Activated gamma-delta T cell treated with anti-CD3 and anti-CD28 coated beads, Interleukin-2, amount 50 U/mL, for 16 hours (primary cell): ENCODE measurements at places on chromosomes 7 and 10.

GRCh38 chr7:101950450-101951119 is 133.2 kb downstream of the CUX1 start:
- no peak for DNase-seq

GRCh38 chr10:26311383-26311940 is 94.9 kb downstream of the GAD2 start:
- DNase-seq, result no peak

GRCh38 chr7:40843338-40843985 is 708.7 kb downstream of the SUGCT start:
- DNase-seq, result no peak

DNA sequence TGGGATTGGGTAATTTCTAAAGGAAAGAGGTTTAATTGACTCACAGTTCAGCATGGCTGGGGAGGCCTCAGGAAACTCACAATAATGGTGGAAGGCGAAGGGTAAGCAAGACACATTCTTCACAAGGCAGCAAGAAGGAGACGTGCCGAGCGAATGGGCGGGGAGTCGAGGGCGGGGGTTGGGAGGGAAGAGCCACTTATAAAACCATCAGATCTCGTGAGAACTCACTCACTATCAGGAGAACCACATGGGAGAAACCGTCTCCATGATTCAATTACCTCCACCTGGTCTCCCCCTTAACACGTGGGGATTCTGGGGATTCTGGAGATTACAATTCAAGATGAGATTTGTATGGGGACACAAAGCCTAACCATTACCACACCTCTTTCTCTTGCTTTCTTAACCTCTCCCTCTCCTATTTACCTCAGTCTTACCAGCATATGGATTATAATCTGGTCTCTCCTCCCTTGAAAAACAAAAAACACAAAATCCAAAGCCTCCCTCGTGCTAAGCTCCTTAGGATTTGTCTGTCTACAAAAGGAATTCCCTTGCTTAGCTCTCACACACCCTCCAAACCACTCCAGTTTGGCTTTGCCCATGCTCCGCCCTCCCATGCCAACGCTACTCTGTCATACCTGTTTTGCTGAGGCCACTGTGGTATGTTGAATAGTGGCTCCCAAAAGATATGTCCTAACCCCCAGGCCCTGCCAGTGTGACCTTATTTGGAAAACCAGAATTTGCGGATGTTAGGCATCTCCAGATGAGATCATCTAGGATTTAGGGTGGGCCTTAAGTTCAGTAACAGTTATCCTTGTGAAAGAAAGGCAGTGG is 19.6 kb upstream of the EFCAB10 start:
- DNase-seq, result no peak

DNA sequence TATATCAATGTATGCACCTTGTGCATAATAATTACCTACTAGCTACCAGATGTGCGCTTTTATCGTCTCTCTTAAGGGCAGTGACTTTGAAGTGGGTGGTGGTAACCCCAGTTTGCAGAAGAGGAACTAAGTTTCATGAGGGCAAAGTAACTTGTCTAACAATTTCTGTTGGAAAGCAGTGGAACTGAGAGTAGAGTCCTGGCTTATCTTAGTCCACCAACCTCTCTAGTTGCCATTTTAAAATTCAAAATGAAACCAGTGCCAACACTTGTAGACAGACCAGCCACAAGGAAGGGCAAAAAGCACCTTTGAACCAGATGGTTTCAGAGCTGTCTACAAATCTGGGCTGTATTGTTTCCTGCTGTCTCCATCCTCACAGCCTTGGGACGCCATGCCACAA is 32.0 kb upstream of the RBM20 start:
- DNase-seq, result no peak

DNA sequence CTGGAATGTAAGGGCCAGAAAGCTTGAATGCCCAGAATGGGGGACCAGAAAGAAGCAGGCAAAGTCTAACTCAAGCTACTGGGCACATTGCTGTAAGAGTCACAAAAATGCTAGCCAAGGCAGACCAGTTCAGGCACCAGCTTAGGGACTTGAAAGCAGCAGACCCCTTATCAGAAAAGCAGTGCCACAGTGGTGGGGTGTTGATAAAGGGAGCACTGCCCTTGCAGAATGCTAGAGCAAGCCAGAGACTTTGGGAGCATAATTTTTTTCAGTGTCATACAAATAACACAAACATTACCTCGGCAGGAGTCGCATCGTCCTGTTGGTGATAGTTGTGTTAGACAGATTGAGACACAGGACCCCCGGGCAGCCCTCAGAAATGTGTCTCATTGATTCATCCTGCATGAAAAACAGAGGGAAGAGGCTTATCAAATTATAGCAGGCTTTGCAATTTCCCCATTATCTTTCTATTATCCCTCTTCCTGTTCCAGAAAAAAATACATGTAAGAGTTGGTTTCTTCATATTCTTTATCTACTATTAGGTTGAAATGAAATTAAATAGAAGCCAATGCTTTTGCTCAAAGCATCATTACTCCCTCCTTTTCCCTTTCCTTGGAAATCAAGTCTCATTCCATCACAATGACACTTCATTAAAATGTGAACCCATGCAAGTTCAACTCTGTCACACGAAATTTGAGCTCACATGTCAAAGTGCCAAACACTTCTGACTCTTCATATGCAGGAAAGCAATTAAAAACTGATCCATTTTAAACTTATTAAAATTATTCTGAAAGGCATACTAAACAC is 13.4 kb downstream of the LRRC17 start:
- no peak for DNase-seq

- no peak for DNase-seq
These were observed 4.2 kb upstream of the RPEL1 start for GRCh38 chr10:103241262-103242011.

DNA sequence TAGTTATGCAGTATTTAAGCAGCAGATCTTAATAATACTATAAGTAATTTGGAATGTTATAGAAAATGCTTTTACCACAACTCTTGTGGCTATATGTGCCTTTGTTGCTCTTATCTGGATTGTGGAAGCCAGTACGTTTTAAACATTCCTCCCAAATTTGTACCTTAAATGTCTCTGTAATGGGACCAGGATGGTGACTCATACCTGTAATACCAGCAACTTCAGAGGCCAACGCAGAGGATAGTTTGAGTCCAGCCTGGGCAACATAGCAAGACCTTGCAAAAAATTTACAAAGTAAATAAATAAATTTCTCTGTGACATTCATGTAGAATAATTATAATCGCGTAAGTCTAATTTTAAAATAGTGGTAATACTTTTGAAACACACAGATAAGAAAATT is 283.1 kb downstream of the POM121L12 start:
- no peak for DNase-seq

- no peak for DNase-seq
These were observed 87.0 kb downstream of the IPMK start for GRCh38 chr10:58180666-58181065.

- no peak for DNase-seq
These were observed 25.6 kb downstream of the ANKMY2 start for GRCh38 chr7:16619979-16620408.

DNA sequence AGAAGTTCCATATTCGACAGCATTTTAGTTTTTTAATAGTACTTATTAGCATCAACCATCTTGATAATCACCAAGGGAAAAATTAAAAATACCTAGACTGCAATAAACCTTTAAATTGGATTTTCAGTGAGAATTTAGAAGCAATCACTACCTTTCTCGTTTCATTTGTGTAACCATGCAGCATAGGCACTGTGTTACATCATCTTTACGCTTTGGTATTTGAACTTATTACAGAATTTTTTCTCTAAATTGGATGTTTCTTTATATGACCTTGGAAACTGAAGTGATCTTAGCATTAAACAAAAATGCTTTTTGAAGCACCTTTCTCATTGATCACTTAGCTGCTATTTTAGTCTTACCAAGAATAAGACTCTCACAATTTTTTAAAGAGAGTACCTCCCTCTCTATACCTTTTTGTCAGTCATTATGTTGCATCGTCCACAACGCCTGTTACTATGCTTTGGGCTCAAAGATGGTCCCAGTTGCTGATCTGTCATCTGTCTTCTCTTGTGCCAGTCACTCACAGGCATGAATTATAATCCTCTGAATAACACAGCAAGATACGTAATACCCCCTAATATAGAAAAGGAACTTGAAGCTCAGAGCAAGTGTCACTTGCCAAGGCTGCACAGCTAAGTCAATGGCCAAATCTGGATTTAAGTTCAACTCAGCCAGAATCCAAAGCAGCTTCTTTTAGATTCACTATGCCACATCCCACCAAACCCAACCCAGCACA is 19.6 kb upstream of the ASCC1 start:
- no peak for DNase-seq

GRCh38 chr7:106560482-106560881 is 100.5 kb downstream of the CCDC71L start:
- DNase-seq, result no peak

GRCh38 chr7:124813994-124814798 is 48.6 kb upstream of the GPR37 start:
- no peak for DNase-seq

- DNase-seq, result no peak
These were observed 180.2 kb upstream of the FZD1 start for GRCh38 chr7:91083855-91084644.

- DNase-seq, result peak; percentile 42
These were observed 27.1 kb downstream of the TNRC18 start for GRCh38 chr7:5396542-5396941.

- DNase-seq, result no peak
These were observed 16.0 kb downstream of the SAMD8 start for GRCh38 chr10:75127471-75127870.

- DNase-seq, result no peak
These were observed 187.4 kb upstream of the TMEM72 start for GRCh38 chr10:44723619-44724325.

GRCh38 chr7:135326636-135327280 is 93.1 kb downstream of the STRA8 start:
- no peak for DNase-seq

DNA sequence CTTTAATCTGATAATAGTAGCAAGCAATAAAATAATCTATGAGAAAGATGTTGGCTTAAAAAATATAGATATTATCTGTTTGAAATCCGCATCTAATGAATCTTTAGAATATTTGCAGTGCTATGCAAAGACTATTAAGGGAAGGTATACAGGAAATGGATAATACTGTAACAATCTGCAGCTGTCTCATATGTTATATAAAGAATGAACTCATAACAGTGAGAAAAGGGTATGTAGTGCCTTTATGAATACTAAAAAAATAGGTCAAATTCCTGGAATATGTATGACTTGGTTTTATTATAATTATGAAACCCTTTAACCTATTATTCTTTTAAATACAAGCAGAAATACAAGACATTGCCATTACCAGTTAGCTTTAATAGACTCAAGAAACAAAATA is 105.1 kb upstream of the GPR22 start:
- DNase-seq, result no peak

DNA sequence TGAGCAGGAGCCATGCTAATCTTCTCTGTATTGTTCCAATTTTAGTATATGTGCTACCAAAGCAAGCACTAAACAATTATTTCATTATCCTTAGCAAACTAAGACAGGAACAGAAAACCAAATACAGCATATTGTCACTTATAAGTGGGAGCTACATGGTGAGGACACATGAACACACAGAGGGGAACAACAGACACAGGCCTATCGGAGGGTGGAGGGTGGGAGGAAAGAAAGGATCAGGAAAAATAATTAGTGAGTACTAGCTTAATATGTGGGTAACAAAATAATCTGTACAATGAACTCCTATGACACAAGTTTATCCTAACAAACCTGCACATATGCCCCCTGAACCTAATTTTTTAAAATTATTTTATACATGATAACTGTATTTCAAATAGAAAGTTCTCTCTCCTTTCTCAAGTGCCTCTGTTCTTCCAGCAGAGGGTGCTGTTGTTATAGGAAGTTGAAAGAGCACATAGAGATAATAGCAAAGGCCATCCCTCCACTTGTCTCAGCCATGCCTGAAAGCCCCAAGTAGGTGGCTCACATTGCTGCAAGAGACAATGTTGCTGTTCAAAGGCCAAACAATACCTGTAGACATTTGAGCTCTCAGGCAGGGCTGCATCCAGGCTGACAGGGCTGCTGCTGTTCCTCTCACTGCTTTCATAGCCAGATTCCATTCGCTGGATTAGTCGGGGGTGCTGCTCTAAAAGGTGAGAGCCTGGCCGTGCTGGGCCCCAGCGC is 33.4 kb upstream of the PPP3CB start:
- peak; percentile 22 for DNase-seq

DNA sequence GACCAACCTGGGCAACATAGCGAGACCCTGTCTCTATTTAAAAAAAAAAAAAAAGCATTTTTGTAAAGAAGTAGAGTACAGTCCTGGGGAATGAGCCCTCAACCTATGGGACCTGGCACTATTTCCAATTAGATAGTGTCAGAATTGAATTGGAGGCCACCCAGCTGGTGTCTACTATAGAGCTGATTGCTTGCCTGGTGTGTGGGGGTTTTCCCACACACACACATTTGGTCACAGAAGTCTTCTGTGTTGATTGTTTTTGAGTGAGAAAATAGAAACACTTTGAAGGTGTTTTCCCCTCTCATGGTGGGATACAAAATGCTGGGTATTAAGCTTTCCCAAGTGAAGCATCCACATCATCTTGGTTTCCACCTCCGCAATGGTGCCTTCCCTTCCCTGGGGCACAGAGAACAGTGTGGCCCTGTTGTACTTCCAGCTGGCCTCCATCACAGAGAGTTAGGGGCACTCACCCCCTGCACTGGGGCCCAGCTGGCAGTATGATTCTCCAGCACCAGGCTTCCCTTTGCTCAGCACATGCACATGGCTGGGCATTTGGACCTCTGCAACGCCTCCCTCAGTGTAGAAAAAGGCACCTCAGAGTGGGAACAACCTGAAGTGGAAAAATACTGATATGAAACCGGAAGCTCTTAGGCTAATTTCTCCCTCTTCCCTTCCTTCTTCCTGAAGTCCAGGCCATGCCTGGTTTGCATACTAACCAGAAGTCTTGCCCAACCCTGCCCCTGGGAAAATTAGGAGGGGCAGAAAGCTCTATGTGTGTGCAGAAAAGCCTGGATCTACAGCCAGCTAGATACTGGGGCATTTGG is 10.7 kb upstream of the NFKB2 start:
- no peak for DNase-seq

DNA sequence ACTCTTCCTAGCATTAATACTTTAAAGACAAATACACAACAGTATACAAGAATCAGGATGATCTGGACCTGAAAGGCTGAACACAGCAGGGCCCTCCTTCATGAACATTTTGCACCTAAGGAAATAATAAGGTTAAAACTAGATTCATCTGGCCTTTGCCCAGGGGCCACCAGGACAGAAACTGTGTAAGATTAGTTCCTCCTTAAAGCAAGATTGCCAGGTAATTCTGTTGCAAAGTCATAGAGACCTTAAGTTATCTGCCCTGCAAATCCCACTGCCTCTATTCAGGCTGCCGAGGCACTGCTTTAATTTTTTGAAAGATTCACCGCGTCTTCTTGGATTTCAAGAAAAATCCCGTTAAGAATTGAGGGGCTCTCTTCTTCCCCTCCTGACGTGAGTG is 1.6 kb upstream of the KIAA1217 start:
- no peak for DNase-seq

GRCh38 chr7:26441002-26441521 is 149.4 kb downstream of the SNX10 start:
- no peak for DNase-seq

- DNase-seq, result no peak
These were observed 202.8 kb downstream of the SEMA3E start for GRCh38 chr7:83446102-83446669.
